ENCODE measurements at places on chromosomes 4 and X.

GRCh38 chr4:81084634-81085033 lies 54.1 kb downstream of the BMP3 start:
- DNase-seq: no peak

- no peak for DNase-seq
Measured at GRCh38 chrX:46268412-46268811, 276.8 kb downstream of the ZNF674 start.

DNA sequence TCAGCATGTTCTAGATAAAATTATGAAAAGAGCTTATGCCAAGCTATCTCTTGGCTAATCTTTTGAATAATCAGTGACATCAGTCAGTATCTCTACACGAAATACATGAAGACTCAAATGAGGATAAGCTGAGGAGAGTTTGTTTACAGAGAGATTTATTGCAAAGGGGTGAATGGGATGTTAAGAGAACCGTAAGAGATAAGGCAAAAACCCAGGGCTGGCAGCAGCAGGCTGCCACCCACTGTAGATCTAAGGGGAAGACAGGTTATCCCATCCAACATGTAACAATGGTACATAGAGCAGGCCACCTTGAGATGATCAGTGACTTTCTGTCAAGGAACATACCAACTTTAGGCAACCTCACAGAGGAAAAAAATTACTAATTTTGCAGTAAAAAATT lies 432.1 kb upstream of the NR3C2 start:
- DNase-seq: no peak

DNA sequence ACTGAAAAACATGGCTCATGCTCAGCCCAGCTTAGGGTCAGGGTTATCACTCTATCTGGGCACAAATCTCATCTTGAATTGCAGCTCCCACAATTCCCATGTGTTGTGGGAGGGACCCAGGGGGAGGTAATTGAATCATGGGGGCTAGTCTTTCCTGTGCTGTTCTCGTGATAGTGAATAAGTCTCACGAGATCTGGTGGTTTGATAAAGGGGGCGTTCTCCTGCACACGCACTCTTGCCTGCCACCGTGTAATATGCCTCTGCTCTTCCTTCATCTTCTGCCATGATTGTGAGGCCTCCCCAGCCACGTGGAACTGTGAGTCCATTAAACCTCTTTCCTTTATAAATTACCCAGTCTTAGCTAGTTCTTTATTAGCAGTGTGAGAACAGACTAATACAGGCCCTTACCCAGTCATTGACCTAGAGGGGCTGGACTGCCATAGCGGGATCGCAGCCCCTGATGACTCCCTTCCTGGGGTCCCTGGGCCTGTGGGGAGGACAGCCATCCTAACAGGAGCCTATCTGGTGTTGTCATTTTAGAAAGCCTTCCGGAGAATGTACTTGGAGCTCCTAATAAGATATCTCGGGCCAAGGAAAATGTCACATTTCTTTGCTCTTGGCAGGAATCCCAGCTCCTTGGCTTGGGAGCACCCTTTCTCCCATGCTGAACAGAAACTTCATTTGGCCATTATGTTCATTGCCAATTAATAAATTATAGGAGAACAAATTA lies 112.6 kb downstream of the PHKA2 start:
- DNase-seq: peak; percentile 74

GRCh38 chrX:17669891-17670290 lies 67.4 kb upstream of the SCML1 start:
- no peak for DNase-seq

GRCh38 chr4:175109933-175110332 lies 191.8 kb downstream of the ADAM29 start:
- no peak for DNase-seq

DNA sequence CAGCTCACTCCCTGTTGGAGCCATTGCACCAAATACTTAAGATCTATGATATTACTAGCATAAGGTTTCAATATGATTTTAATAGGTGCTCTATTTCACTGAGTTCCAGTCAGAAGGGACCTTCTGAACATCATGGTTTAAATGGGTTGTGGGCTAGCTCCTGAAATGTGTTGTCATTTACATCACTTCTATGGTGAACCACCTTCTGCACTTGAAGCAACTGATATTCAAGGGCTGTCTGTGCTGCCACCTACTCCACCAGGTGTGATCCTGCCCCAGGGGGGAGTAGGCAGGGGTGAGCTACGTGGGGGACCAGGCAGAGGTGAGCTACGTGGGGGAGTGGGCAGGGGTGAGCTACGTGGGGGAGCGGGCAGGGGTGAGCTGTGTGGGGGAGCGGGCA lies 35.2 kb downstream of the RNF175 start:
- no peak for DNase-seq

- no peak for DNase-seq
Measured at GRCh38 chrX:30982467-30982866, 89.4 kb downstream of the FTHL17 start.

GRCh38 chr4:105296672-105297071 lies 150.0 kb downstream of the TET2 start:
- DNase-seq: no peak

DNA sequence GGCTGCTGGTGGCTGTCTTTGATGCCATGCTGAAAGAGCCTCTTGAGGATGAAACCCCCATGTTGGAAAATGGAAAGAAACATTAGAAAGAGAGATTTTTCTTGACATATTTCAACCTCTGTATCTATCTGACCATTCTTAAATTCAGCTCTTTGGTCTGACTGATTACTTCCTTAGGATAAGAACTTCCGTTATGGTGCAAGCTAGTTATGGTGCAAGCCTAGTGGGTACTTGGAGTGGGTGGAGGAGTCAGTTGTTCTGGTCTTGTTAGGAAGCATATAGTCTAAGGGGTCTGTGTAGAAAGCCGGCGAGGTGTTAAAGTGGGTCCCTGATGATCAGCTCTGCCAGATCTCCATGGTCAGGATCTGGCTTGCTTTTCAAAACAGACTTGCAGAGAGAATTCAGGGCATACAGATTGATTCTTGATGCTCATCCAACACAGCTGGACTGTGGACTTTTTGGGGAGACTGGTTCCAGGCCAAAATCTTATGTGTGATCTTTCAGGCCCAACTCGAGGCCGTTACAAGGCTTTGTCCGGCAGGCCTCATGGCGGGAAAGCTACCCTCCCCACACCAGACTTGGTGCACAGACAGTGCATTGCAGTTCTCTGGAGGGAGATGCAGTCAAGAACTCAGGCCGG lies 82.8 kb upstream of the BOD1L1 start:
- no peak for DNase-seq

- DNase-seq: no peak
Measured at GRCh38 chr4:139278912-139279759, 889 bp downstream of the MGARP start.

- no peak for DNase-seq
Measured at GRCh38 chrX:42106556-42106955, 183.2 kb upstream of the CASK start.

GRCh38 chr4:13615161-13615560 lies 12.4 kb downstream of the BOD1L1 start:
- no peak for DNase-seq

GRCh38 chrX:122517786-122518185 lies 666.3 kb upstream of the GRIA3 start:
- no peak for DNase-seq

DNA sequence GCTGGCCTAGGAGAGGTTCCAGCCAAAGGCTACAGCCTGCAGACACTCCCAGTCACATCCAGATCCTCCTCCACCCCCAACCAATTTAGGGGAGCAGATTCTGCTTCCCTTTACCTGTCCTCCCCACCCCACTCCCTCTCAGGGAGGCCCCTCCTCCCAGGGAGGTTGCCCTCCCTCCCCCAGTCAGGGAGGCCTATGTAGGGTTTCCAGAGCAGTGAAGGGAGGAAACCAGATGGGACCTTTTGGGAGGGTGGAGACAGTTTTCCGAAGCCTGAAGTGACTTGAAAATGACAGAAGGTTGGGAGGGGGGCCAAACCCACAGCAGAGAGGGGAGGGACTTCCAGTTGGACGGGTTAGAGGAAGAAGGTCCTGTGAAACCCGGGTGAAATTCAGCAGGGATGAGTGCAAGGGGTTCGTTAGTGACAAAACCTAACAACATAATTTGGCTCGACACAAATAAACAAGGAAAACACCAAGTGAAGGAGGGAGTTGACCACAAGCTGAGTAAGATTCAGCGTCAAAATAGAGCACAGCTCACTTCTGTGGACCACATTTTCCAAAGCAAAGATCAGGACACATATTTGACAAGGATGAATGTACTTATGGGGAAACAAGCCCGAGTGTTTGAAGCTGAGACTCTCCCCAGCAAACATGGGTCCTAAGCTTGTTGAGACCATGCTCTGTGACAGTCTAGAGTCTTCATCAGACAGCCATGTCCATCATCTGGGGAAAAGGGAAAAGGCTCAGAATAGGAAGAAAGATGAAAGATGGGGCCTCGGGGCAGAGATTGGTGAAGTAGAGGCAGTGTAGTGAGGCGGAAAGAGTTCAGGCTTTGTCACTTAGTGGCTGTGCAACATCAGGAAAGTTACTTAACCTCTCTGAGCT lies 46.4 kb downstream of the PRPS1 start:
- DNase-seq: no peak

DNA sequence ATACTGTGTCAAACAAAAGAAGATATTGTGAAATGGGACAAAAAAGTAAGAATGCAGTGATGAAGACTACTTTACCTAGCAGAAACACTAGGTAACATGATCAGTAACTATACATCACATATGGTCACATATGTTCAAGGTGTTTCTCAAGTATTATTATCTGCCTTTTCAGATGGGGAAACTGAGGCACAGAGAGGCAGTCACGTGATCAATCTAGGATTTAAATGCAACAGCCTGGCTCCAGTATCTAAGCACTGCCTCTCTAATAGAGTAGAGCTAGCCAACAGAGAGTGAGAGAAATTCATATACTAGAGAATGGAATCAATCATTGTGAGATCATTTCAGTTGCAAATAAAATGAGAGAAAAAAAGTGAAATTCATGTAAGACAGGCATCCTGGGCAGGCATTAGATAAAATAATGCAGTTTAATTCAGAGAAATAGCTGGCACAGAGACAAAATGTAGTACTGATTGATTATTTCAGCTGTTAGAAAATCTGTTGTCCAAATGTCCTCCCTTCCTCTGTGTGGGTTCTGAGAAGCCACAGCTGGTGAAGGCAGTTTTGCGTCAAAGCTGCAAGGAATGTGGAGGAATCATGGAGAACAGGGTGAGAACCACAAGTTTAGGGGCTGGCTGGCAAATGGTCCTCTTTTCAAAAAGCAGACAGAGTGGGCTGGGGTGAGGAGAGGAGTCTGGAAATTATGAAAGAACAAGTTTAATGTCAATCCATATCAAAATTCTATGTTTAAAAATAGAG lies 26.0 kb downstream of the SMIM43 start:
- no peak for DNase-seq

DNA sequence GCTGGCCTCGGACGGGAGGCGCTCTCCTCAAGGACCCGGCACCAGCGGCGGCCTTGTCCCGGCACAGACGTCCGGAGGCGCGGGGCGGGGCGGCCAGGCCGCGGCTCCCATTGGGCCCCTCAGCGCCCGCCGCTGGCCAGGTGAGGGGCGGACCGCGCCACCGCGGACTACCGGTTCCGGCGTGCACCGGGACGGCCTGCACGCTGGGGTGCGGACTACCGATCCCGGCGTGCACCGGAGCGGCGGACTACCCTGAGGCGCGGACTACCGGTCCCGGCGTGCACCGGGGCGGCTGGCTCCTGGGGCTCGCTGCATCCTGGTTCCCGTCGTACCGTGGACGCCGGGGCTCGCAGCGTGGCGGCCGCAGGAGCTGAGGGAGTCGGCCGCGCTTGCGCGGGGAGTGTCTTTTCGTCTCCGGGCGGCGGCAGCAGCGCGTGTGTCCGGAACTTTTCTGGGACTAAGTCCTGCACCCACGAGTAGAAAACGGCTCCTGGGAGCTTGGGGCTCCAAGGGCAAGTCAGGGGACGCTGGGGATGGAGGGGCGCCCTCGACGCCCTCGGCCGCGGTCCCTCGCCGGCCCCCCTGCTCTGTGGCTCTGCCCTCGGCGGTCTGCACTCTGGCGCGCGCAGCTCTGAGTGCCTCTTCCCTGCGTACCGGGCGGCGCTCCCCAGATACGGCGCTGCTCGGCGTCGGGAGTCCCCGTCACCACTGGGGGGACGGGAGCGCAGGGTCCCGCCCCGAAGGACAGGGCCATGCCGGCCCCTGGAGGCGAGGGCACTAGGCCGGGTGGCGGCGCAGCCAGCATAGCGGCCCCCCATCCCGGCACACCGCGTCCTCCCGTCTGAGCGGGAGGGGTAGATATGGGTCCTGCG lies at the start of gene LETM1:
Gene LETM1 (minus strand): TSS at position 86 of the 872 bp plus-strand sequence. CDS start 206 bp downstream, outside the sequence.
- peak; percentile 90 for DNase-seq

DNA sequence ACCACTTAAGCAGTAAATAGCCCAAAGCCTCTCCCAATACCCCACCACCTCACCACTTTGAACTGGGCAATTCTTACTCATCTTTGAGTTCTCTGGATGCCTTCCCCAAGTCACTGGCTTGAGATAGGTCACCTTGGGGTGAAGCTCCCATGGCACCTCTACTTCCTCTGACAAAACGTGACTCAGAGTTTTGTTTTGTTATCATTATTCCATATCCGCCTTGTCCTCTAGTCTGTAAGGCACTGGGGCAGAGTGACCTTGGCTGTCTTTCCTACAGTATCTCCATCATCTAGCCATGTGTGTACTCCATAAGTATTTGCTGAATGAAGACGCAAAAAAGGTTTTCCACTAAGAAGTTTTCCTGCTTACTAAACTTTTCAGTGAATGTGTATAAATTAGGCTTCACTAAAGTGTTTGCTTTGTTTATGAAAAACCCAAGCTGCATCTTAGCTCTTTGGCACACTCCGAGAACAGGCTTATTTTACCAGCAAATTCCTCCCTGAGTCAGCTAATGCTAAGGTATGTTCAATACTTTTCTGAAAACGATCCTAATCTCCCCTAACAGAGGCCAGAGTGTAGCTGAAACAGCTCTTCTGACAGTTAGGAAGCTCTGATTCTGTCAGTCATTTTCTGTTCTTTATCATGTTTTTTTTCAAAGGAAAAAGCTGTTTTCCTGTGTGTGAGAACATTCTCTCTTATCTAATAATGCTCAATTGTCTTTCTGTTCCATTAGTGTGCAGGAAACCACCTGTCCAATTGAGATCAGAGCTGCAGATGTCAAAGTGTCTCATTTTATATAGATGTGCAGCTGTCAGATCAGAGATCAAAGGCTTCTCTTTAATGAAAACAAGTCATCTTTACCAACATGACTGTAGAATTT lies 30.2 kb upstream of the TSPAN5 start:
- DNase-seq: peak; percentile 81

GRCh38 chrX:9995855-9996339 lies 28.7 kb downstream of the CLDN34 start:
- peak; percentile 48 for DNase-seq

DNA sequence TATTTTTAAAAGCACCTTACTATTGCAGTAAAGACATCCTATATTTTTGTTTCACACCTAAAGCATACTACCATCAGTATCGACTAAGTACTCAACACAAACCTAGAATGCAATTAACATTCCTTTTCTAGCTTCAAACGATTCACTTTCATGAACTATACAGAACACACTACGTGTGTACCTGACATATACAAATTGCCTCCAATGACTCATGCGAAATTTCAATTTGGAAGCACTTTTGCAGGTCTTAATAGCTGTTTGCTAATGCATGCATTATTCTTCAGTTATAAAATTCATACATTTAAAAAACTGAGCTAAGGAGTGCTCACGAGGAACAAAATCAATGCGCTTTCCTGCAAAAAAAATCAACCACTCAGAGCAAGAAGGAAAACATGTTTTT lies 19.7 kb upstream of the GPM6B start:
- no peak for DNase-seq

GRCh38 chr4:103050736-103051436 lies 25.7 kb downstream of the SLC9B2 start:
- no peak for DNase-seq

All from SK-N-DZ (cell line).